Stomach (tissue), 19 donors: ENCODE measurements at places on chromosomes 3 and 15. TPM values are rescaled to one million over a fixed set of nuclear protein-coding genes. Genes with fewer than 3 reads are reported as not detected.

DNA sequence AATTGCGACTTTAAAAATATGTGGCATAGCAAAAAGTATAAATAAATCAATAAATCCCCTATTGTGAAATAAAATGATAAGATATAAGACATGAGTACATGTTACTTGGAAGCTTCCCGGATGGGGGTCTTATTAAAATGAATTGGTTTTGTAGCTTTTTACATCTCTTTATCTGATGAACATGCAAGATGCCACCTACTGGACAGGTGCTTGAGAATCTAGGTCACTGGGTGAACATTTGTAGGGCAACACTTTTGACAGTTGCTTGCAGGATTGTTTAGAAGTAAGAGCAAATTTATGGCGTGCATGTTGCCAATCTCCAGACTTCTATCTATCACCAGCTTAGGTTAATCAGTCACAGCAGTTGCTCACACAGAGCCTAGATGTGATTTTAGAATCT, 362.7 kb upstream of the SUCLG2 start:
- no peak overlapping the region for H3K27ac ChIP-seq
- no peak for DNase-seq
- H3K4me1 ChIP-seq, result no peaks in the 10 kb centered on the region
- H3K36me3 ChIP-seq, result no peaks in the 10 kb centered on the region
- H3K27me3 ChIP-seq, result no peaks in the 10 kb centered on the region

DNA sequence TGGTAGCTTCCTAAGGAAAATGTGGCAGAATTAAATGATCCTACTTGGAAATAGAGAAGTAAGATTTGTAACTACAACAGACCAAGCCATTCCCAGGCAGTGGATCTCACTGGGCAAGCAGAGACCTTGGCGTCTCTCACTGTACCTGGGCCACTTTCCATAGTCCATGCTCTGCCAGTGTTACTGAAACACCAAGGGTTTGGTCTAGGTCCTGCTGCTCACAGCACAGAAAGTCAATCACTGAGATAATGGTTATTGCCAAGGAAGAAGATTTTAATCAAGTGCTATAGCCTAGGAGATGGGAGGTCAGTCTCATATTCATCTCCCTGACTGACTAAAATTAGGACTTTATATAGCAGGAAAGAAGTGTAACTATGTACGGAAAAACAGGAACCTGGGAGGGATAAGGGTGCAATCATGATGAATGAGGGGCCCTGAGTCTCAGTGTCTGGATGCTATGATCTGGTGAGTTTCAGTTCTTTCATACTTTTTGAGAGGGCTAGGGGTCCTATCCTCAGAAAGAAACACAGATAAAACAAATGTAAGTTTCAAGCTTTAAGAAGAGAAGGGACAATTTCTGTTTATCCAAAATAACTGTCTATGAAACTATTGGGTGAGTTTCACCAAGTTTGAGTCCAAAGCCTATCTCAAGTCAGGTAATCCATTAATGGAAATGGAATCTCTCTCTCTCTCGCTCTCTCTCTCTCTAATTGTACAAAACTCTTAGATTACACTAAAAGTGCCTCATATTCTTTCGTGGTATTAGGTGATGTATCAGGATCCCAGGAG, 20.6 kb downstream of the GPR15 start:
- no peaks in the 10 kb centered on the region for H3K27me3 ChIP-seq
- no peak overlapping the region for H3K27ac ChIP-seq
- no peaks in the 10 kb centered on the region for H3K36me3 ChIP-seq
- H3K4me3 ChIP-seq, result no peak overlapping the region
- DNase-seq, result no peak

DNA sequence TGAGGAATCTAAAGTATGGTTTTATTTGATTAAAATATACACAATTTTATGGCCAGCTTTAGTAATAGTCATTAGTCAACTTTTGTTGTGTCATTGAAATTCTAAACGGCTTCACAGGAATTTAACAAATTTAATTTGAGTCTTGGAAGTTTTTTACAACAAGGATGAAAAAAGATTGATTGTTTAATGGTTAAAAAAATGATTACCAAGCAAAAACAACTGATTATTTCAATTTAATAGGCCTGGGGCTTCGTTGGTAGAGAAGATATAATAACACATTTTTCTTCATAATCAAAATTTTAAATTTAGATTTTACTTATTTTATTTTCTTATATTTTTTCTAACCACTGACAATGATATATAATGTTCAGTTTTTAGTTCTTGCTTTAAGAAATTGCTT, 4.4 kb downstream of the MME start:
- H3K4me3 ChIP-seq, result no peak overlapping the region
- H3K27ac ChIP-seq, result no peak overlapping the region
- peaks cover 8% of the 10 kb centered on the region for H3K4me1 ChIP-seq
- DNase-seq, result no peak
- H3K36me3 ChIP-seq, result no peaks in the 10 kb centered on the region

Gene CHRNA7
- total RNA-seq, result 131 TPM

Gene SUCNR1
- not detected for total RNA-seq

- H3K27ac ChIP-seq, result no peak overlapping the region
- H3K36me3 ChIP-seq, result no peaks in the 10 kb centered on the region
- no peaks in the 10 kb centered on the region for H3K27me3 ChIP-seq
- DNase-seq, result peak; percentile 54
Observed at GRCh38 chr3:169327546-169328356, 335.8 kb downstream of the MECOM start.

- no peak overlapping the region for H3K27ac ChIP-seq
- H3K36me3 ChIP-seq, result no peaks in the 10 kb centered on the region
- no peak overlapping the region for H3K4me3 ChIP-seq
- DNase-seq, result no peak
- H3K4me1 ChIP-seq, result peaks cover 5% of the 10 kb centered on the region
Observed at GRCh38 chr15:100595964-100596363, 6.0 kb downstream of the LINS1 start.

- peaks cover 5% of the 10 kb centered on the region for H3K4me1 ChIP-seq
- peaks cover 27% of the 10 kb centered on the region for H3K36me3 ChIP-seq
- peak overlapping the region; percentile 13 for H3K27ac ChIP-seq
- H3K27me3 ChIP-seq, result no peaks in the 10 kb centered on the region
Observed at GRCh38 chr3:11370191-11370590, 98.0 kb downstream of the ATG7 start.

DNA sequence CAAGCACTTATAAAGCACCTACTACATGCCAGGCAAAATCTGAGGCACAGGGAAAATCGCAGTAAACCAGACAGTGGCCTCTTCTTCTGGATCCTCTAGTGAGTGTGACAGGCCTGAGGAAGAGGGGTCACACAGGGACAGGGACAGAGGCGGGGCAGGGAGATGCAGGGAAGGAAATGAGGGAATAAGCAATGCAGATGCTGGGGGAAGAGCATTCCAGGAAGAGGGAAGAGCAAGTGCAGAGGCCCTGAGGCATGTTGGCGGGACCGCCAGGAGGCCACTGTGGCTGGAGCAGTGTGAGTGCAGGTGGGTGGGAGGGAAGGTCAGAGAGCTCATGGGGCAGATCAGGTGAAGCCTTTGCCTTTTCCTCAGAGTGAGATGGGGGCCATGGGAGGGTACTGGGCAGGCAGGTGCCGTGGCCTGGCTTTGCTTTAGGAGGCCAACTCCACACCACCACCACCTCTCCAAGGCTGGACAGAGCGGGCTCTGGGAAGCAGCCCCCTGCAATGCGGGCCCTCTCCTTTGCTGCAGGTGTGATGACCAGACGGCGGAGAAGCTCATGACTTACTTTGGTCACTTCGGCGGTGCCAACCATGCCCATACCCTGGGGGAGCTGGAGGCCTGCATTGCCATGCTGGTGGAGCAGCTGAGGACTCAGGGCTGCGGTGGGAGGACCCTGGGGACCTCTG, 26.8 kb upstream of the GP9 start:
- no peaks in the 10 kb centered on the region for H3K27me3 ChIP-seq
- DNase-seq, result no peak
- H3K4me1 ChIP-seq, result peaks cover 21% of the 10 kb centered on the region
- H3K27ac ChIP-seq, result no peak overlapping the region

Gene MORF4L1
- 433 TPM for total RNA-seq
